ENCODE measurements at places on chromosomes 5 and 9.

DNA sequence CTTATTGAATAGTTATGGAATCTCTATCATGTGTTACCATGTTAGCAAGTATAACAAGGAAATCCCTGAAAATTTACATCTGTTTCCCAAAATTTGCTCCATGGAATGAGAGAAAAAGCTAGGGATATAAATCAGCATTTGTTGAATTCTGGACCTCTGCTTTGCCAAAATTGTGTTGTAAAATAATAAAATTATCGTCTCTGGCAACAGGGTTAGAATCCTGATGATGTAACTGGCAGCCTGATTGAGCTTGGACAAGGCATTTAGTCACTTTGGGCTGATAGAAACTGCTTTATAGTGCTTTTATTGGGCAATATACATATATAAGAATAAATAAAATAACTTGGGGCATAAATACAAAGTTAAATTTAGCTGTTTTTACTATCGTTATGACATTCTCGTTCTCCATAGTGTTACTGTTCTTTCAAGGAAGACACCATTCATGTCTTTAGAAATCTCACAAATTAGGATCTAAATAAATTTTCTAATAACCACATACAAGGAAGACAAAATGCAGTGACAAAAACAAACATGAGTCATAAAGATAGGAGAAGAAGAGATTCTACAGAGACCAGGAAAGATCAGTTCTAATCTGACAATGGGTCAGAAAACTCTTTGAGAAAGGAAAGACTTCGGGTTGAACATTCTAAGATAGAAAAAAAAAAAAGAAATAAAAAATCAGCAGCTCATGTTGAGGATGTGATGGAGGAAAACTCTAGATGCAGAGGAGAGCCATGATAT is 145.0 kb upstream of the CDH10 start:
- no peak for DNase-seq

- no peak for DNase-seq
Measured at GRCh38 chr9:134431095-134431494, 104.8 kb downstream of the RXRA start.

- no peak for DNase-seq
Measured at GRCh38 chr5:3741374-3741770, 145.7 kb downstream of the IRX1 start.

DNA sequence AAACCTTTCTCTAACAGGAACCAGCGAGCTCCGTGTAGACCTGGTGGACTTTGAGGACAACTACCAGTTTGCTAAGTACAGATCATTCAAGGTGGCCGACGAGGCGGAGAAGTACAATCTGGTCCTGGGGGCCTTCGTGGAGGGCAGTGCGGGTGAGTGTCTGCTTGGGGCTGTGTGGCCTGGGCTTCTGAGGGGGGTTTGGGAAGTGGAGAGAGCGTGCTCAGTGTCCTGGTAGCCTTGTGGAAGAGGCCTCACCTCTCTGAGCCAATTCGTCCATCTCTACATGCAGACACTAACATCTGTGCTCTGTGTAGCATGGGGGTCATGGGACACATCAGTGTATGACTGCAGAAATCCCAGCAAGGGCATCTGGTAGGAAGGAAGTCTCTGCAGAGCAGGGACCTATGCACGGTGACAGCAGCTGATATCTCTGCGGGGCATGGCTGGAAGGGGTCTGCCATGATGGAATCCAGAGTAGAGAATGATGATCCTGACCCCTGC is 5.9 kb downstream of the FCN2 start:
- no peak for DNase-seq

DNA sequence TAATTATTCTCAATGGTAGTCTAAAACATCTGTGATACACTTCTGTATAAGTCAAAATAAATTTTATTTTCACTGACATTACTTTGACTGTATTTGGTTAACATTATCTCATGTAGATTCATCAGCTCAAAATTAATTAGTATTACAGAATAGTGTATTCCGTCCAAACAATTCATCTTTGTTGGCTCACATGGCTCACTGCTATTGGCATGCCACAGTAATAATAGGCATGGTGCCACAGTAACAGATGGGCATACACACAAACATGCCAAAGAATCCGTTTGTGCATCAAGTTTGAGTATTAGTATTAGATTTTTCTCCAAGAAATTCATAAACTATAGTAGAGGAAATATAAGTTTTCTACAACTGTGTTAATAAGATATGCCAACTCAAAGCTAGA is 14.2 kb downstream of the AP3B1 start:
- DNase-seq = no peak

DNA sequence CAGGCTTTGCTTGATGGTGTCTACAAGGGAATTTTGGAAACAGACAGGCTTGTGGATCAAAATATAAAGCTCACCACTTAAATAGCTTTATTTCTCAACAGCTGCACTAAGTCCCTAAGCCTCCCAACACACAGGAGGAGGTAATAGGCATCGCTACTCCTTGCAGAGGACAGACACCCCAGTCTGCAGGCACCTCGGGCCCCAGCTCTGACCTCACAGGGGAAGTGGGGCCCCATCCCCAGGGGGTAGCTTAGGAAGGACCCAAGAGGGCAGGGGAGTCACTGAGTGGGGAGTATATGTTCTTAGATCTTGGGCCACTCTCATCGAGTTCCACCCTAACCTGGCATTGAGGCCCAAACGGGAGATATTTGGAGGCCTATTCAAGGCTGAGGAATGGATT is 66.7 kb upstream of the XPA start:
- DNase-seq = no peak

GRCh38 chr5:137407090-137407489 is 92.0 kb downstream of the SPOCK1 start:
- DNase-seq = no peak

GRCh38 chr9:8725635-8726034 is 926.1 kb upstream of the DMAC1 start:
- DNase-seq = no peak

DNA sequence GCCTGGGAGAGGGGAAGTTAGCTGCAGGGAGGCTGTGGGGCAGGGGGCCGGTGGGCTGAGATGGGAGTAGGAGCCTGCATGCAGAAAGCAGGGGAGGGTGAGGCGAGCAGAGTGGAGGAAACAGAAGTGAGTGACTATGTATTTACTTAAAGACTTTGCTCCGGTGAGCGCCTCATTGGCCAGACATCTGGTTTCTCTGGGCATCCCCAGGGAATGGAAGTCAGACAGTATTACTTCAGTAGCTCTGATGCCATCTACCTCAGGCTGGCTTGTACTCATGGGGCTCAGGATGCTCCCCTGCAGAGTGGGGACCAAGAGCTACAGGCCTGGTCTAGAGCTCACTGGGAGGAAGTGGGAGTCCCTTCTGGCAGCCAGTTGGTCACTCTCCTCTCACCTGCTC is 78.2 kb upstream of the ARAP3 start:
- no peak for DNase-seq

DNA sequence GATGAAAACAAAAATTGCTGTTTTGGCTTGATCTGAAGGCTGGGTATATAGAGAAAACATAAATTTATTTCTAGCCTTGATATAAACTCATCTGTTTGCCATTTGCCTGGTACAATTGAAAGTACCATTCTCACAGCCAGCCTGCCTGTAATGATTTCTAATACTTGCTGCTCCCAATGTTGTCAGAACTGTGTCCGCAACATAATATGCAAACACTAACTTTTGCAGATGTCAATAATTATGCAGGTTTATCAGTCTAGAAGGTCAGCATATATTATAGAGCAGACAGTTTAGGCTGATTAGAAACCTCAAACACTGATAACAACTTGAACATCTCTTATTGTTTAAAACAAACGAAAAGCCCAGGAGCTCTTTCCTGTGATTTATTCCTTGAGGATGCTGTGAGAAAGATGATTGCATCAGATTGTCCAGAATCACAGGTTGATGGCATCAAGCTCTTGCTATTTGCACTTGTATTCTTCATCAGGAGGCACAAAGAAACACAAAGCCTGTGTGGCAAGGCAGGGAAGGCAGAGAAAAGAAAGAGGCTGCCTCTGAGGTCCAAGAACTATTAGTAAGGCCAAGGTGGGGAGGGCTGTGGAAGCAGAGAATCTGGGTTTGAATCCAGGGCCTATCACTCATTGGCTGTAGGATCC is 21.4 kb upstream of the HMHB1 start:
- DNase-seq = no peak

- DNase-seq = no peak
Measured at GRCh38 chr5:123156577-123157296, 67.7 kb downstream of the PRDM6 start.

DNA sequence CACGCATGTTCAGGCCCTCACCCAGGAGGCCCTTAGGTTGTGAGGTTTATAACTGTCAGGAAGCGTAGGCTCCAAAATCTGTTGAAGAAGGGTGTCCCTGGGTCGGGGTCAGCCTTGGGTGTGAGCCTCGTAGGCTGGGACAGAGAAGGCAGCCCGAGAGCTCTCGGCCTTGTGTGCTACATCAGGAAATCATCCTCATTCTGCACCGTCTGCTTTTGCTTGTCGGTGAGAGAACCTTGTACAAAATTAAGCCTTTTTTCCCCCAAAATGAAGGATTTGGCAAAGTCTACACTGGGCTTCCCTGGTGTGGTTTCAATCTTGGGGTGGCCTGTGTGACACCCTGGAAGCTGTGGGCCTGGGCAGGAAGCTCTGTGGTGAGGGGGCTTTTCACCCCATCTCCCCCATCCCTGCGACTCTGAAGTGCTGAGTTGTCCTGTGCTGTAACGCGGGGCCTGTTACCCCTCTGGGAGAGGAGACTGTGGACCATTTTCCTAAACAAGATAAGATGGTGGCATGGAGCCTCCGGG is 55.3 kb downstream of the AHRR start:
- no peak for DNase-seq

DNA sequence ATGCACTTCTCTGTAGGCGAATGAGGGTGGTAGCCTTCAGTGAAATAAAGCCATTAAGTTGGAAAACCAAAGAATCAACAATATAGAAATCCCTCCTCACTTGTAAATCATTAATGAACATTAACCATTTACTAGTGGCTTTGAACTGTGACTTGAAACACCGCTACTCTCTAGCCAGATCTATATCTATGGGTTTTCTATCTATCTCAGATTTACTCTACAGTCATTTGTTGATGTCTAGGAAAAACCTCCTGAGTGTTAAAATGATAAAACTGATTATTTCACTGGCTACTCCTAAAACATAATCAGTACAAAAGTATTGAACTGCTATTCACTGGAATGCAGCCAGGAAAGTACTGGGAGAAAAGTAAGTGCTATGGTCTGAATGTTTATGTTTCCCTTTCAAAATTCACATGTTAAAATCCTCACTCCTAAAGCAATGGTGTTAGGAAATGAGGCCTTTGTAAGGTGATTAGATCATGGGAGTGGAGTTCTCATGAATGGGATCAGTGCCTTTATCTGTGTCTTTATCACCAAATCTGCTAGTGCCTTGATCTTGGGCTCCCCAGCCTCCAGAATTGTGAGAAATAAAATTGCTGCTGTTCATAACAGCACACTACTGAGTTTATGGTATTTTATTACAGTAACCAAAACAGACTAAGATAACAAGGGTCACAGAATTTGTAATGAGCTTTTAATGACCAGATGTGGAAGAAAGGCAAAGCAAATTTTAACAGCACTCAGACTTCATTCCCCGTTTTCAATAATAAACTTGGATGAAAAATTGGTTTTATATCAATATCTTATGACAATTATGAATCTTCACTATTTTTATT is 8.6 kb upstream of the OXCT1 start:
- no peak for DNase-seq
